ENCODE measurements at places on chromosomes 3 and 15.
A peak's percentile ranks its signal among the peaks of the same experiment; 100 is the strongest.

GRCh38 chr3:127572735-127573134 lies 17.8 kb downstream of the TPRA1 start:
- no peak for DNase-seq

DNA sequence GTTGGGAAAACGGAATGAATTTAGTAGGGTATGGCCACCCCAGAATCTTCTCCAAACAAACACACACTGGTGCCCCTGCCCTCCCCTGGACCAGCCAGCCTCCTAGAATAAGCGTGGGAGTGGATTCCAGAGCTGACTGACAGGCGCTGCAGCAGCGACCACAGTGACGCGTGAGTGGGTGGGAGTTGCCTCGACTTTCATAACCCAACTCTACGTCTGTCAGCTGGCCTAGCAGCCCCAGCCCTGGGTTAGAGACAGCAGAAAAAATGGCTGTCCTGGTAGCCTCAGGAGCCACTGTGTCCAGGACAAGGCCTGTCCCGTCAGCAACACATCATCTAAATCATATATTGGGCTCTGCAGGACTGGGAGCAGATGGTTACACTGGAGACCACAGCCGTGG lies 10.0 kb downstream of the PLA2G4B start:
- no peak for DNase-seq

- no peak for DNase-seq
Measured at GRCh38 chr3:129956936-129957335, 17.6 kb upstream of the TRH start.

DNA sequence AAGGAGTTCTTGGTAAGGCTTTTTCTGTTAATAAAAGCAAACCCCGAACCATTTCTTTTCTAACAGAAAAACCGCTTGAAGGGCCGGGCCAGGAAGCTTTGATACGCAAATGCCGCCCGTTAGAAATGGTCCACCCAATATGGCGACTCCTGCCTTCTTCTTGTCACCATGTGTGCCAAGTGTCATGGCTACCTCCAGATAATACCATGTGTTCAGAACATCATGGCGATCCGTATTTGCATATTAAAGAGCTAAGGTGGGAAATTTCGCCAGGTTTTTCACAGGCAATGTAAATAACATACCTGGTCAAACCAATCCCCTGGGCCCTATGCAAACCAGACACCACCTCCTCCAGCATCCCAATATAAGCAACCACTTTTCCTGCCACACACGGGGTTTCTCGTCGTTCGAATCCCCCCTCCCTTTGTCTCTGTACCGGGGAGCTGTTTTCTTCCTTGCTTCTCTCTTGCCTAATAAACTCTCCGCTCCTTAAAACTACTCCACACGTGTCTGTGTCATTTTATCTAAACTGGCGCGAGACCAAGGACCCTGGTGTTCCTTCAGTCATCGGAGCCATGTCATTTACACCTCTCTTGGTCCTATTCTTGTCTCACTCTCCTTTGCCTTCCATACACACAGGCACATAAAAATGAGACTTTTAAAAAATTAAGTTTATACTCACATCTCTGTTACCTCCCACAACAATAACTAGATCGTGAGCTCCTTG lies 34.5 kb downstream of the NCEH1 start:
- DNase-seq: no peak

DNA sequence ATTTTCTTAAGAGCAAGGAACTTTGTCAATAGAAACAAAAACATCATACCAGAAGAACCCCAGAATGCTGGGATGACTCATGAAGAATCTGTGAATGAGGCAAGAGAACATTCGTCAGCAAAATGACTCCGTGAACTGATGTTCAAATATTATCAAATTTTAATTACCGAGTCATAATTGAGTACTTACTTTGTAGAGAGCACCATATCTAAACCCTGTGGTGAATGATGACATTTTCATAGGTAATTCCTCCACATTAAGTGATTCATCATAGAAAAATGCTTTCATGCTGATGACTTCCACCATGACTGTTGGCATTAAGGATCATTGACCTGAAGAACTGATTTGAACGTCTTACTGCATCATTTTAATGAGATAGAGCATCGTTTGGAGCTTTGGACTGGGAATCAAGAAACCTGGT lies 56.3 kb downstream of the PPARG start:
- peak; percentile 53 for DNase-seq

Data from astrocyte of the cerebellum (primary cell).